ENCODE measurements at places on chromosomes 12 and 14.

- no peak for DNase-seq
Measured at GRCh38 chr12:120760349-120761254, 35.0 kb downstream of the ACADS start.

DNA sequence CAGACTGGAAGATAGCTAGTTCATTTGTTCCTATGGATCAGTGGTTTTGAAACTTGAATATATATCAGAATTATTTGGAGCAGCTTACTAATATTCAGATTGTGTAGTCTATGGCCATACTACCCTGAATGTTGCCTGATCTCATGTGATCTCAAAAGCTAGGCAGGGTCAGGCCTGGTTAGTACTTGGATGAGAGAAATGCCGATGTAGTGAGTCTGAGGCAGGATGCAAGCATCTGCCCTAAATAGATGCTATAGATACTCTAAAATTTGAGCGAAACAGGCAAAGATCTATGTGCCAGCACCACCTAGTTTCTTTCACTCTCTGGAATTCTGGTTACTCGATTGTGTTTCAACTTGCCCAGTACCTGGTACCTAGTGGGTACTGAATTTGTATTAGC, 40.9 kb downstream of the FRMD6 start:
- DNase-seq: no peak

DNA sequence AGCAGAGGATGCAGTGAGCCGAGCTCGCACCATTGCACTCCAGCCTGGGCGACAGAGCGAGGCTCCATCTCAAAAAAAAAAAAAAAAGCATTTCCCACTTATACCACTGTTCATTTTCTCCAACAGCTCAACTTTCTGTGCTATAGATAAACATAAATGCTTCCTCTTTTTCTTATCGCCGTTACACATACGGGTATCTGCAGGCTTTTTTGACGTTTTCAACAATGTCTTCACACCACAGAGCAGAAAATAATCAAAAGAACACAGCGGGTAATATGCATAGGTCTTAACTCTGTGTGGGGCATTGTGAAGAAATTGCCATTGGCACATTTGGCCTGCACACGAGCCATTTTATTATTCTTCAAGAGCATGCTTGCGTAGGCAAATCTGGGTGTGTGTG, 86.4 kb downstream of the CAPZA3 start:
- DNase-seq: no peak

- DNase-seq: no peak
Measured at GRCh38 chr12:121366063-121366459, 13.8 kb upstream of the ANAPC5 start.

DNA sequence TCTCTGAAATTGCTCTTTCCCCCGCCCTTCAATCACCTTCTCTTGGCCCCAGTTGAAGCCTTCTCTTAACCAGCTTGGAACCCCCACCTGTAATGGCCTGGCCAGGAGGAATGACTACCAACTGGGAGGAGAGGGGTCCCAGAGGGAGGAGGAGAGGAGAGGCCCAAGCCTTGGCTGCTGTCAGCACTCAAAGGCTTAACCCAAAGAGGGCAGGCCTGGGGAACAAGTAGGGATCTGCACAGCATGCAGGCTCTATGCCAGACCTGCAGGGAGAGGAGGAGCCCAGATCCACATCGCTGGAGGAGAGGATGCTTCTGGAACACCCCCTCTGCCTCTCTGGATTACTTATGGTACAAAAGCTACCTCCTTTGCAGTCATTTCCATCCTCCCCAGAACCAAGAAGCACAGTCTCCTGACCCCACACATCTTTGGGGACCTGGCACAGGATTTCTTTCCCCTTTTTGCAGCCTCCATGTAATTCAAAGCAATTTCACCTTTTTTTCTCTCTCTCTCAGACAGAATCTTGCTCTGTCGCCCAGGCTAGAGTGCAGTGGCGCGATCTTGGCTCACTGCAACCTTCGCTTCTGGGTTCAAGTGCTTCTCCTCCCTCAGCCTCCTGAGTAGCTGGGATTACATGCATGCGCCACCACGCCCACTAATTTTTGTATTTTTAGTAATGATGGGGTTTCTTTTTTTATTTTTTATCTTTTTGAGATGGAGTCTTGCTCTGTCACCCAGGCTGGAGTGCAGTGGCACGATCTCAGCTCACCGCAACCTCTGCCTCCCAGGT, 6.2 kb downstream of the RARG start:
- DNase-seq: no peak

- DNase-seq: no peak
Measured at GRCh38 chr12:109579639-109580038, 6.0 kb downstream of the MVK start.

DNA sequence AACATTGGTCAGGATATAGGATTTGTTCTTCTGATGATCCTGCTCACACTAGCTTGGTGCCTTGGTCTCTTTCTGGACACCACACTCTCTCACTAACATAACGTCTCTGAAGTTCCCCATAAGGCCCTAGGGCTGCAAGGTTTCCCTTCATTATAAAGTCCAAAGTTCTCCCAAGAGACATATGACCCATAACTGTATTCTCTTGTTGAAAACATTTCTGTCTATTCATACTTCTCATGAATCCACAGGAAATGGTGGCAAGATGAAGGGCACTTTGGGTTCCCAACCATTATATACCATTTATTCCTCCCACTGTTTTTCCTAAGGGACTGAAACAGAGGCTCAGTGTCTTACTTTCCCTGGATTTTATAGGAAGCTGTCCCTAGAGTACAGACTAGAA, 37.1 kb upstream of the KITLG start:
- no peak for DNase-seq

- DNase-seq: no peak
Measured at GRCh38 chr12:79634957-79635471, 55.8 kb downstream of the PAWR start.

- DNase-seq: no peak
Measured at GRCh38 chr12:131928080-131928710, 881 bp upstream of the PUS1 start.

GRCh38 chr12:117501076-117501869, 139.8 kb upstream of the NOS1 start:
- DNase-seq: no peak

GRCh38 chr14:57848353-57848752, 17.5 kb downstream of the SLC35F4 start:
- DNase-seq: no peak

GRCh38 chr14:52873694-52874093, 77.2 kb downstream of the FERMT2 start:
- no peak for DNase-seq

GRCh38 chr12:12443431-12443878, 86.6 kb downstream of the BORCS5 start:
- no peak for DNase-seq

DNA sequence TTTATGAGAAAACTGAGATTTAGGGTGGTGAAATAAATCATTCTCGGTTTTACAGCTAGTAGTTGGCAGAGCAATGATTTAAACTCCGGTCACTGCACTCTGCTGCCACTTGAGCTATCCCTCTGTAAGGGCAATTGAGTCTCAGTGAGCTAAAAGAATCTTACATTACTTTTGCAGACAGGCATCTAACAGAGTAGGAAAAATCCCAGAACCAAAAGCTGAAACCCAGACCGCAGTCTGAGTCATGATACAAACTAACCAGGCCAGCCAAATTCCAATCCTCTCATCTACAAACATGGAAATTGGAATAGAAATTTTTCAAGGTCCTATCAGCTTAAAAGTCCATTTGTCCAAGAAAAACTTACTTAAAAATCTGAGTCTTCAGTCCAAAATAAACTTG, 73.7 kb downstream of the ANKS1B start:
- no peak for DNase-seq

DNA sequence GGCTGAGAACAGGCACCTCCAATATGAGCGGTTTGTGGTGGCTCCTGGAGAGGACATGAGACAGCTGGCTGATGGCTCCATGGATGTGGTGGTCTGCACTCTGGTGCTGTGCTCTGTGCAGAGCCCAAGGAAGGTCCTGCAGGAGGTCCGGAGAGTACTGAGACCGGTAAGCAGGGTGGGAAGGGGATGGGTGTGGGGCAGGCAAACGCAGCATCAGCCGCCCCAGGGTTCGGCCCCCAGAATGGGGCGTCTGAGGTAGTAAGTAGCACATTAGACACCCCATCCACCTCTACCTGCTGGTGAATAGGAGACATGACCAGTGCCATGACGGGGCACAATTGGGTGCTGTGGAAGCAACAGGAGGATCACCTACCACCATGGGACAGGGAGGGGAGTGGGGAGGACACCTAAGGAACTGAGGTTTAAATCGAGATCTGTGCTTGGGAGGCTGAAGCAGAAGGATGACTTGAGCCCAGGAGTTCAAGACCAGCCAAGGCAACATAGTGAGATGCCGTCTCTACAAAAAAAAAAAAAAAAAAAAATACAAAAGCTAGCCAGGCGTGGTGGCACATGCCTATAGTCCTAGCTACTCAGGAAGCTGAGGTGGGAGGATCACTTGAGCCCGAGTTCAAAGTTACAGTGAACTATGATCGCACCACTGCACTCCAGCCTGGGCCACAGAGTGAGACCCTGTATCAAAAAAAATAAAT, 25.5 kb downstream of the ITGA7 start:
- no peak for DNase-seq

GRCh38 chr12:104458694-104459367, 2.1 kb downstream of the CHST11 start:
- DNase-seq: peak; percentile 36

GRCh38 chr12:86193931-86194330, 62.3 kb downstream of the MGAT4C start:
- peak; percentile 48 for DNase-seq

DNA sequence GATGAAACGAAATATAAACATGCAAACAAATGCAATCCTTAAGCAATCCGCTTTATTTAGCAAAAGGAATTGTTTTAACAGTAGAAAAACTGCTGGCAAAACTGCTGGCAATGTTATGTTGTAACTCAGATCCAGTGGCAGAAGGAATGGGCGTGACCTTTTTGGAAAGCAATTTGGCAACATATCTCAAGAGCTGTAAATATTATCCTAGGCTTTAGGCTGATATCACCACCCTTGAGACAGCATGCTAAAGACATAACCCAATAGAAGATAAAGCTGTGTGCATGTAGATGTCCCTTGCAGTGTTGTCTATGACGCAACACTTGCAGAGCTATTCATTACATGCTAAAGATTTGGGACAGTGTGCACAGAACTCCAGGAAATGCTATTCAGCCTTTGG, 138.5 kb downstream of the DICER1 start:
- DNase-seq: no peak

- no peak for DNase-seq
Measured at GRCh38 chr12:44375694-44376093, 500.4 kb downstream of the NELL2 start.

DNA sequence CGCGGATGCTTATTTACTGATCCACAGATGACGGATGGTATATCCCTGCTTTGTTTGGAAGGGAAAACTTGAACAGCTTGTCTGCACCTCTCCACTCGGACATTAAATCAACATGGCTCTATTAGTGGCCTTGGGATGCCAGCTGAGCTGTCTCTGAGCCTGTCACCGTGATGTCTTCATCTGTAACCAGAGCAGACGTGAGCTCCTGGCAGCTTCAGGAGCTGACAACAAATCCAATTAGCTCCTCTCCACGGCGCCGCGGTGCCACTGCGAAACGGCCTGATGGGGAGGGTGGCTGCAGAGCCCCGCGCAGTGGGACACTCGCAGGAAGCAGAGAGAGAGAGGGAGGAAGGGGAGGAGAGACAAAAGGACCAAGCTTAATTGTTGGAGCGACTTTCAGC, 112.3 kb downstream of the PAPOLA start:
- DNase-seq: no peak

DNA sequence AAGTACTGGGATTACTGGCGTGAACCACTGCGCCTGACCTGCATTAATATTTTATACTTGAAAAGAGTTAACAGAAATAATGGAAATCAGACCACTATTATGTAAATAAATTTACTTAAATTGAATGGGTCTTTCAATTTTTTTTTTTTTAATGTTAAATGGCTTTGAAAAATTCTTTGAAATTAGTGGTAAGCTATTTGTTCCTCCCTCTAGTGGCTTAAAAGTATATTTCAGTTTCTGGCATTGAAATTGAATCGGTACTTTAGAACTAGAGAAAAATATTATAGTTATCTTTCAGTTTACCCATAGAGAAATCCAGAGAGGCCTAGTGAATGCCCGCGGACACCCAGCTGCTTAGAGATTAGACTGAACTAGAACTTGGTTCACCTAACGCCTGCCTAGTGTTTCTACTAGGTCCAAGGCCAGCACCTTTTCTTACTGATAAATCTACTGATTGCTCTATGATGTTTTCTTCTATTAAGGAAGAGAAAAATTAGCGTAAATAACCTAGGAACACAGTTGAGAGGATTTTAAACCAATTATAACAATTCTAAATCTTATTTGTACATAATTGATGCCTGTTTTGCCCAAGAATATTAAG, 106.5 kb downstream of the EML1 start:
- DNase-seq: peak; percentile 29

- peak; percentile 67 for DNase-seq
Measured at GRCh38 chr12:123034865-123035264, 54.4 kb downstream of the ARL6IP4 start.

DNA sequence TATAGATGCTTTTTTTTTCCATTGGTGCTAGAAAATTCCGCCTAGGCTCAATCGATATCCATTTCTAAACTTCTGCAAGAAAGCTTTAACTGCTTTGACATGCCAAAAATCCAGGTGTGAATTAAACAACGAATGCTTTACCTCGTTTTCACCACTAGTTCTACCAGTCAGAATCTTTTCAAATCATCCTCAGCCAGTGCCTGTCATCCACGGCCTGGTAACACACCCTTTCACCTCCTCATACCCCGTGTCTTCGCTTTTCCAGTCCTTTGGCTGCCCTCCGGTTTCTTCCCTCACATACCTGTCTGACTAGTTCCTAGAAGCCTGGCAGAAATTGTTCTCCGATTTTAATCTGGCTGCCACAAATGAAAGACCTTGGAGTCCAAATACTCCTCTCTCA, 1.4 kb upstream of the PHC1 start:
- no peak for DNase-seq

GRCh38 chr14:99757331-99758070, 35.7 kb upstream of the EML1 start:
- DNase-seq: peak; percentile 90

GRCh38 chr14:69259527-69260189, at the start of gene GALNT16:
GALNT16 (plus strand) TSS chr14:69260158; CDS start chr14:69260291, 133 bp downstream.
- DNase-seq: no peak

DNA sequence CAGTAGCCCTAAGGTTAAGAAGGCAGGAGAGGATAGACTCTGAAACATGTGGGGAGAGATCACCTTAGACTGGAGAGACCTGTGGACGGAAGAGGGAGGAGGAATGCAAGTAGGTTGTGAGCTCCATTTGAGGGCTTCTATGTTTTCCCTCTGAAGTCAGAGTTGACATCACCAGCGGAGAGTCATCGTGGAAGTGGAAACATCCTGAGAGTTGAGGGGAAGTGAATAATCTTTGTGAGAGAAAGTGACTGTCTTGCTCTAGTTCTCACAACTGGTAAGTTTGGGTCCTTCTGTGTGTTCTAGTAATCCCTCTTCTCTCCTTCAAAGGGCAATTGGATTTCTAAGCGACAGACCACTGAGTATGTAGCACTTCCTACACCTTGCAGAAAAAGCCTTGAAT, 103.6 kb upstream of the CCND2 start:
- no peak for DNase-seq

GRCh38 chr12:96141216-96141912, 52.8 kb upstream of the ELK3 start:
- peak; percentile 80 for DNase-seq
